Astrocyte (in vitro differentiated cells and primary cell): ENCODE measurements at places on chromosomes 11 and 22.

DNA sequence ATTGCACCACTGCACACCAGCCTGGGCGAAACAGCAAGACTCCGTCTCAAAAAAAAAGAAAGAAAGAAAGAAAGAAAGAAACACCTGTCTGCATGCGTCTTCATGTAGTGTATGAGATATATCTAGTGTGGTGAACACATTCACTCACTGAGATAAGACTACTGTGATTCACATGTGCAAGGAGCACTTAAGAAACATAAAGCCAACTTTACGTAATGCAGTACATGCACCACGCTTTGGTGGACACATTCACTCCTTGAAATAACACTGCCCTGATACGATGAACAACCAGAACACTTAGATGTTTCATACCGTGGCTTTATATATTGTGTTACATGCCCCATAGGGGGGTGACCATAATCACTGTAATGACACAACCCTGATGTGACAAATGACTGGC, 96.0 kb downstream of the MICAL3 start:
- DNase-seq: no peak

- no peak for DNase-seq
Observed at GRCh38 chr11:125378571-125378970, 117.5 kb downstream of the FEZ1 start.

DNA sequence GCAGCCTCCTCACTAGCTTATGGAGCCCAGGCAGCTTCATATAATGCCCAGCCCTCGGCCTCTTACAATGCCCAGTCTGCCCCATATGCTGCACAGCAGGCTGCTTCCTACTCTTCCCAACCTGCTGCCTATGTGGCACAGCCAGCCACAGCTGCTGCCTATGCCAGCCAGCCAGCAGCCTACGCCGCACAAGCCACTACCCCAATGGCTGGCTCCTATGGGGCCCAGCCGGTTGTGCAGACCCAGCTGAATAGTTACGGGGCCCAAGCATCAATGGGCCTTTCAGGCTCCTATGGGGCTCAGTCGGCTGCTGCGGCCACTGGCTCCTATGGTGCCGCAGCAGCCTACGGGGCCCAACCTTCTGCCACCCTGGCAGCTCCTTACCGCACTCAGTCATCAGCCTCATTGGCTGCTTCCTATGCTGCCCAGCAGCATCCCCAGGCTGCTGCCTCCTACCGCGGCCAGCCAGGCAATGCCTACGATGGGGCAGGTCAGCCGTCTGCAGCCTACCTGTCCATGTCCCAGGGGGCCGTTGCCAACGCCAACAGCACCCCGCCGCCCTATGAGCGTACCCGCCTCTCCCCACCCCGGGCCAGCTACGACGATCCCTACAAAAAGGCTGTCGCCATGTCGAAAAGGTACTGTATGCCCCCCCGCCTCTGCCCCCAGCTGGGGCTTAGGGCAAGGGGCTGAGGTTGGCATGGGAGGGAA, 8.8 kb downstream of the RBM14 start:
- no peak for DNase-seq

- DNase-seq: no peak
Observed at GRCh38 chr22:45703758-45704157, 32.1 kb downstream of the ATXN10 start.

DNA sequence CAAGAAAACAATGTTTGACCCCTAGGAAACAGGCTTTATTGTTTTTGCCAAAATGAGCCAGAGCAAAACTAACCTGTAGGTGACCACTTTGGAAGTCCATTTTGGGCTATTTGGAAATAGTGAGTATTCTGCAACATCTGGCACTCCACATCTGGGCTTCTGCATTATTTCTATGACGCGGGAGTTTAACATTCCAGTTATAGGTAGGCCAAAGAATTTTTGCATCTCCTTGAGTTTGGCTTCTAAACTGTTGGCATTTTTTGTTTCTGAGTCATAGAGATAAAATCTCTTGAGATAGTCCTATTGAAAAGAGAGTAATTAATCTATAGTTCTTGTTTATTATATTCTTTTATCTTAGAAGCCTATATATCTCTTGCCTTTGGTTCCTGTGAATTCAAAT, 2.9 kb downstream of the MMP7 start:
- DNase-seq: peak; percentile 47

GRCh38 chr11:4839851-4840549, 9.0 kb downstream of the OR51S1 start:
- no peak for DNase-seq

- peak; percentile 67 for DNase-seq
Observed at GRCh38 chr11:116888024-116888423, 50.6 kb upstream of the APOA1 start.

GRCh38 chr11:65857500-65857852, 504 bp downstream of the CFL1 start:
- DNase-seq: no peak

DNA sequence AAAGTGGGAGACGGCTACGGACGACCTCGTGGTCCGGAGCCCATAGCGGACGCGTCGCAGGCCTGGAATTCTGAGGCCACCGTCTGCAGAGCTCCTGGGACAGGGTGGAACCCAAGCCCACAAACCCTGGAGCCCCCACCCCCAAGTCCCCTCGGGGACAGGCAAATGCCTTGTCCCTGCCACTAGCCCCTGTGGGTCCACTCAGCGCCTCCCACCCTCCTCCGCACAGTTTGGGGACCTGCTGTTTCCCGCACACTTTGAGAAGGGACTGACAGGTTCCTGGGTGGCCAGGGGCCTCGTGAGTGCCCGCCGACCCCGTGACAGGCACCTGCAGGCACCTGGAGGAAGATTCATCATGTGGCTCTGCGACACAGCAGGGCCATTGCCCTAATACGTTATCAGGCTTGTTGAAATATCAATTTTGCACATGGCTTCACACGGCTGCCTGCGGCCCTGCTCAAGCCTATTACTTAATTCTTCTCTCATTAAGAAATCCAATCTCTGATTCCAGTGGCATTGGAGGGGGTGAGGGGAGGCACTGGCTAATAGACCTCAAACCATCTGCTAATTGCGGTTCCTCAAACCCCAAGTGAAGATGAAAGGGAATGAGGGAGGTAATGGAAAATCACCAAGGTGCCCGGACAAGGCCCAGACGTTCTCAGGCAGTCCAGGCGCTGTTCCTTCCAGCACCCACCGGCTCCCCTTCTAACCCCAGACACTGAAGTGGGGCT, 672.5 kb downstream of the BRD1 start:
- no peak for DNase-seq

DNA sequence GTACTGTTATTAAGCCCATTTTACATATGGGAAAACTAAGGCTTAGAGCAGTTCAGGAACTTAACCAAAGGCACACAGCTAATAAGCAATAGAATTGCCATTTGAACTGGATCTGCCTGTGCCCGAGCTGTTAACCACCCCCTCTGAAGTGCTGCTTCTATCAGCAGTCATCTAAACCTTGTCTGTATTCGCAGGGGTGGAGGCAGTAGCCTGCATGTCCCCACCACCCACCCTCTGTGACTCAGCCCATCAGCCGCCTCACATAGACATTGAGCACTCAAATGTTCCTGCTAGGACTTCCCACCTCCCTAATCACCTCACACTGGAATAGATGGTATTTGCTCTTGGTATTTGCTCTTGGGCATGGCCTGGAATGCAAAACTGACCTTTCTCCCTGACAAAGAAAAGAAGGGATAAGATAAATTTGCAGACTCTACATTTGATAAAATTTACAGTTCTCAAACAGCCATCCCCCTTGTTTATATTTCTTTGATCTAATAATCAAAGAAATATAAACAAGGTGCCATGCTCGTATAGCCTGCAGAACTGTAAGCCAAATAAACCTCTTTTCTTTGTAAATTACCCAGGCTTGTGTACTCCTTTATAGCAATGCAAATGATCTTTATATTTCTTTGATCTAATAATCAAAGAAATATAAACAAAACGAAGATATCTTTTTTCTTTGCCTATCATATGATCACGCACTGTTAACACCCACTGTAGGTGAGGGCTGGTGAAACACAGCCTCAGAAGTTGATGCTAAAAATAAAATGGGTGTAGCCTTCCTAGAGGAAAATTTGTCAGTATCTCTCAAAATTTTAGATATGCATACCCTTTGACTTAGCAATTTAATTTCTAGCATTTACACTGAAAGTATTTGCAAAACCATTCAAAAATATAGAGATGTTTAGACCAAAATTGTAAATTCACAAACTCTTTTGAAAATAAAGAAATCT, 15.9 kb downstream of the DKK3 start:
- peak; percentile 64 for DNase-seq

DNA sequence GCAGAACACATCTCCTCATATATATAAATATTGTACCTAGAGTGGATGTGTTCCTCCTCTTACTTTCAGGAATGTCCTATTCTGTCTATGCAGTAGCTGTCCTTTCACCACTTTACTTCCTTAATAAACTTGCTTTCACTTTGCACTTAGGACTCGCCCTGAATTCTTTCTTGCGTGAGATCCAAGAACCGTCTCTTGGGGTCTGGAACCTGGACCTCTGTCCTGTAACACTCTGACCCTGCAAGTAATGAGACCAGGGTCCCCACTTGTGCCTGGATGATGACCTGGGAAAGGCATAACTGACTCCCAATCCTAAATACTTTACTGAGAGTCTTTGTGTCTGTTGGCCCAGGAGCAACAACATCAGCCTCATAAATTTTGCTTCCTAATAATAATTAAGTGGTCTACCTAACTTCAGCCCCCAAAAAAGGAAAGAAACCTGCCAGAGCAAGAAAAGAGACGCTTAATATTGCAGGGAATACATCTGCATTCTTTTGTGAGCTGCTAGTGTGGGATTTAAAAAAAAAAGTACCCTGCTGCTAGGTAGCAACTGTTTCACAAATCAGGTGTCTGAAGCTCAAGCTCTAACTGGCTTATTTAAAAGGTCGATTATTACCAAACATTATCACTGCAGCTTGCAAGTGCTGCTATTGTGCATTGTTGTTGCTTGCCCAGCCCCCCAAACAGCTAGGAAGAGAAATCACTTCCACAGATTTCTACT, 69.3 kb downstream of the FAM168A start:
- DNase-seq: no peak

DNA sequence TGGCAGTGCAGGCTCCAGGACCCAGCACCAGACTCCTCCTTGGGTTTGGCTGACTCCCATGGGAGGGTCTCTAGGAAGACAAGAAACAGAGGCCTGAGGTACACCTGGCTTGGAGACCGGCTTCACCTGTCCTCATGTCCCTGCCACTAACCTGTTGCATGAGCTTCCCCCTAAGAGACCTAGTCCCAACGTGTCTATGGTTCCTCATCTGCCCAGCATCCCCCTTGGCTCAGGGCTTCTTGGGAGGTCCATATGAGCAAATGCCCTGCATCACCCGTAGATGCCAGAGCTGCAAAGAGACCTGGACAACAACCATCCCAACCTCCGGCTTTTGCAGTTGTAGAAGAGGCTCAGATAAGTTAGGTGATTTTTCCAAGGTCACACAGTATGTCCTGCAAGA, 123.5 kb downstream of the BUD13 start:
- DNase-seq: no peak

DNA sequence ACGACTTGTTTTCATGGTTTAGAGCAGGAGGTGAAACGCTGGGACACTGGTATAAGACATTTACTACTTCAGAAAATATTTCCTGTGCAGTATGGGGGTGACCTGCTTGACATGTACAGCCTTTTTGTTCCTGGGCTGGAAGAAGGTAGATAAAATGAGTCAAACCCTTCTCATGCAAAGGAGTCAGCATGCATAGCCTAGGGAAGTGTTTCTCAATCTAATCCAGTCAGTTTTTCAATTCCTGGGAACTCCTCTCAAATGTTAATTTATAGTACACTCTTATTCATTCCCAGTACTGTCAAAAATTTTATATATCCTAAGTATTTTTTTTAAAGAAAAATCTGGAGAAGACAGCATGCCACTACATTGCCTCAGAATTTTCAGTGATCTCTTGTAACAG, 154.7 kb upstream of the GUCY1A2 start:
- no peak for DNase-seq
